Ovary (tissue), 10 donors: ENCODE measurements at places on chromosomes 12 and 14. TPM values are rescaled to one million over a fixed set of nuclear protein-coding genes. Genes with fewer than 3 reads are reported as not detected.

The NCAPD2 gene
- total RNA-seq, result 19.5 TPM

The KIAA0586 gene
- 15.7 TPM for total RNA-seq

- no peak for DNase-seq
- H3K4me1 ChIP-seq, result no peaks in the 10 kb centered on the region
- H3K36me3 ChIP-seq, result no peaks in the 10 kb centered on the region
Measured at GRCh38 chr14:70709726-70710382, 68.1 kb downstream of the TTC9 start.

The CIDEB gene
- 30.4 TPM for total RNA-seq

GRCh38 chr12:9897535-9897934, 16.2 kb downstream of the KLRF2 start:
- no peaks in the 10 kb centered on the region for H3K36me3 ChIP-seq
- H3K4me3 ChIP-seq, result no peak overlapping the region
- no peaks in the 10 kb centered on the region for H3K4me1 ChIP-seq
- no peak overlapping the region for H3K27ac ChIP-seq
- DNase-seq, result no peak

The LYZ gene
- total RNA-seq, result 16.6 TPM

- H3K4me1 ChIP-seq, result peaks cover 5% of the 10 kb centered on the region
- H3K4me3 ChIP-seq, result no peak overlapping the region
- H3K27ac ChIP-seq, result no peak overlapping the region
- no peak for DNase-seq
- H3K36me3 ChIP-seq, result no peaks in the 10 kb centered on the region
Measured at GRCh38 chr12:27469176-27469736, 22.7 kb downstream of the SMCO2 start.

DNA sequence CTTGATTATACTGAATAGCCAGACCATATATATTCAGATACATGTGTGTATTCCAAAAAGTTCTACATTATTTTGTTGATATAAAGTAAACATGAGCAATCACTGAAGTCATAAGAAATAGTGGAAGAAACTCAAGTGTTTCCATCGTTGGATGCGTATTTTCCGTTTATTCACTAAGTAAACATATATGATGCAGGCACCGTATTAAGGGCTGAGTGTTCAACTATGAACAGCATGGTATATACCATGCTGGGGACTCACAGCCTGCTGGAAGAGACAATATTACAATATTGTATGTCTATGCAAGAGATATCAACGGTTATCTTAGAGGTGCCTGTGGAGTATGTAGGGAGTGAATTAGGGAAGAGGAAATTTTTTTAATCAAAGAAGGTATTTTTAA, 1.2 kb downstream of the PYROXD1 start:
- no peaks in the 10 kb centered on the region for H3K36me3 ChIP-seq
- no peak for DNase-seq
- peak overlapping the region; percentile 60 for H3K4me3 ChIP-seq

GRCh38 chr14:90536511-90537191, 139.8 kb downstream of the CALM1 start:
- no peaks in the 10 kb centered on the region for H3K36me3 ChIP-seq
- peaks cover 8% of the 10 kb centered on the region for H3K4me1 ChIP-seq
- H3K27me3 ChIP-seq, result no peaks in the 10 kb centered on the region
- no peak overlapping the region for H3K27ac ChIP-seq
- no peak for DNase-seq

The TGM1 gene
- 9.1 TPM for total RNA-seq

The ZNF664 gene
- 72.6 TPM for total RNA-seq

DNA sequence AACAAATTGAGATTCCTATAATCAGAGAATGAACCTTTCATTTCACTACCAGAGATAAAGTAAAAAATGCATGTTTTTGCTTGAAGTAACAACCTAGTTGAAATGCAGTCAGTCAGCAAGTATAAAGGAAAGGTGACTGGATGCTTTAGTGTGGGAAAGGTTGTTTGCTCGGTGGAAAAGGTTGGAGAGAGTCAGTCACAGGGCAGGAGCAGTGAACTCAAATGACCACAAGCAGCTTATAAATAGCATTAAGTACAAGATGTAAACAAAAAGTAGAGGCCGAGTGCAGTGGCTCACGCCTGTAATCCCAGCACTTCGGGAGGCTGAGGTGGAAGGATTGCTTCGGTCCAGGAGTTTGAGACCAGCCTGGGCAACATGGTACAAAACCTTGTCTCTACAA, 98.1 kb upstream of the FGD4 start:
- peaks cover 3% of the 10 kb centered on the region for H3K4me1 ChIP-seq
- H3K36me3 ChIP-seq, result no peaks in the 10 kb centered on the region
- H3K4me3 ChIP-seq, result no peak overlapping the region
- DNase-seq, result no peak
- H3K27me3 ChIP-seq, result peaks cover 2% of the 10 kb centered on the region

The TEDC1 gene
- total RNA-seq, result 3.8 TPM

GRCh38 chr12:96402061-96402460, 1.8 kb upstream of the CDK17 start:
- no peak for DNase-seq
- H3K36me3 ChIP-seq, result no peaks in the 10 kb centered on the region
- no peaks in the 10 kb centered on the region for H3K27me3 ChIP-seq

- H3K4me3 ChIP-seq, result no peak overlapping the region
- no peaks in the 10 kb centered on the region for H3K36me3 ChIP-seq
- H3K27me3 ChIP-seq, result no peaks in the 10 kb centered on the region
- no peak overlapping the region for H3K27ac ChIP-seq
Measured at GRCh38 chr14:83294941-83295340, 1761.3 kb upstream of the SEL1L start.

DNA sequence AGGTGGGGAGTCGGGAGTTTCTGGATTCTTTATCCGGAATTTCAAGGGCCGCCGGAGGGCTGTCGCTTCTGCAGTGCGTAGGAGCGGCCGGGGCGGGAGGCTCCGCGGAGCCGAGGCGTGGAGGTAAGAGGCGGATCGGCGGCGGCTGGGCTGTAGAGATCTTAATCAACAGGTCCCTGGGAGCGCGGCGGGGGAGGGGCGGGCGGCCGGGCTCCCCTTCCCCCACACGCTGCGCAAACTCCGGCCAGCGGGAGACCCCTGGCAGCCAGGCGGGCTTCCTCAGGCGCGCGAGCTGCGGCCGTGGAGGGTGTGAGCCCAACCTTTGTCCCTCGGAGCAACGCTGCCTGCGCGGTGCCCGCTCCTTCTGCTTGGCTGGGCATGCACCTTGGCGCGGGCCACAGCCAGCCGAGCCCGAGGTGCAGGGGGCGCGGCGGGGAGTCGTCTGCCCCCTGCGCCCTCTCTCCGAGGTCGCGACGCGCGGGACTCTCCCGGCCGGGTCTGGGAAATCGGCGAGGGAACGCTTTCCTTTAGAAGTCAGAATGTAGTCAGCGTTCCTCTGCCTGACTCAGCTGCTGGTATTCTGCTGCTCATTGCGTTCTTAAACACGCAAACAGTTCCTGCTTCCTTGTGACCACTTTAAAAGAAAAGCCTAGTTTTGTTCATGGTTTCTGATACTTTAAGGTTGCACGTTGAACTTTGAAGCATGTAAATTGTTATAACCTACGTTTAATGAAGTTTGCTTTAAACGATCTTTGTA, at the start of gene PALS1:
Gene PALS1 (plus strand): TSS at position 25 of the 757 bp plus-strand sequence. CDS start 37,736 bp downstream, outside the sequence.
- no peaks in the 10 kb centered on the region for H3K36me3 ChIP-seq
- peak within 1 kb of the TSS; percentile 90 for H3K27ac ChIP-seq
- H3K4me3 ChIP-seq, result peak within 1 kb of the TSS; percentile 76

- no peak overlapping the region for H3K4me3 ChIP-seq
- no peak for DNase-seq
- H3K27me3 ChIP-seq, result no peaks in the 10 kb centered on the region
- H3K36me3 ChIP-seq, result no peaks in the 10 kb centered on the region
- no peaks in the 10 kb centered on the region for H3K4me1 ChIP-seq
- no peak overlapping the region for H3K27ac ChIP-seq
Measured at GRCh38 chr12:16607906-16608775, 2.2 kb upstream of the LMO3 start.

GRCh38 chr12:89648211-89648930, 60.3 kb downstream of the ATP2B1 start:
- no peaks in the 10 kb centered on the region for H3K4me1 ChIP-seq
- H3K36me3 ChIP-seq, result no peaks in the 10 kb centered on the region
- no peak for DNase-seq
- H3K4me3 ChIP-seq, result no peak overlapping the region
- H3K27me3 ChIP-seq, result no peaks in the 10 kb centered on the region

The TMX1 gene
- 28.7 TPM for total RNA-seq

DNA sequence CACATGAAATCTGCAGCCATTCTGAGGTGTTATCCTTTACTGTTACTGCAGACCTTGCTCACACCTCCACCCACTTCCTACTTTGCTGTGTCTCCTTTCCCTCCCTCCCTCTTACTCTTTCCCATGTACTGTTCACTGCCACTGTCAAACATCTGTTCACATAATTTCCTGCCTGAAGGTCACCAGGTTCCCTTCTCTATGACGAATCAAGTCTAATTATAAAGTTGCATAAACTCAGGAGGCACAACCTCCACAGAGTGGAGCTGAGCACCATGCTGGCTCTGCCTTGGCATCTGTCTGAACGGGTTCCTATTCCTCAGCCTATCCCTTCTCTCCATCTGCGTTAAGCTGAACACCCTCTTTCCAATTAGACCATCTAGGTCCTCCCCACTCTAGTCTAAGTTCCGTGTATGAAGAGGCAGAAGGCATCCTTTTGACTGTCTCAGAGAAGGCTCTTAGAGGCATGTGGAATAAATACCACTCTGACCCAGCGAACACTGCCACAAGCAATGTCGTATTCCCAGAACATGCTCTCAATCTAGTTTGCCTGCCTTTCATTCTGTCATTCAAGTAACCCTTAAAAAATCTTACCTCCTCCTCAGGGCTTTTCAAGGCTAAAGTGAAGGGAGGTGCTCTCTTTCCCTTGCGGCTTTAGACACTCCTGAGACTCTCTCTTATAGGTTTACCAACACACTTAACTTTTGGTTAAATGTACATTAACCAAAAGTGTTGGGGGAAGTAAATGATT, 48.7 kb downstream of the ACADS start:
- no peak overlapping the region for H3K27ac ChIP-seq
- no peaks in the 10 kb centered on the region for H3K4me1 ChIP-seq
- no peaks in the 10 kb centered on the region for H3K27me3 ChIP-seq
- H3K36me3 ChIP-seq, result no peaks in the 10 kb centered on the region
- no peak overlapping the region for H3K4me3 ChIP-seq
- no peak for DNase-seq

- H3K4me3 ChIP-seq, result no peak overlapping the region
- no peak for DNase-seq
- no peaks in the 10 kb centered on the region for H3K27me3 ChIP-seq
- no peaks in the 10 kb centered on the region for H3K36me3 ChIP-seq
- no peak overlapping the region for H3K27ac ChIP-seq
- no peaks in the 10 kb centered on the region for H3K4me1 ChIP-seq
Measured at GRCh38 chr14:91873471-91874415, 6.4 kb upstream of the TC2N start.

The HHIPL1 gene
- 0.48 TPM for total RNA-seq

DNA sequence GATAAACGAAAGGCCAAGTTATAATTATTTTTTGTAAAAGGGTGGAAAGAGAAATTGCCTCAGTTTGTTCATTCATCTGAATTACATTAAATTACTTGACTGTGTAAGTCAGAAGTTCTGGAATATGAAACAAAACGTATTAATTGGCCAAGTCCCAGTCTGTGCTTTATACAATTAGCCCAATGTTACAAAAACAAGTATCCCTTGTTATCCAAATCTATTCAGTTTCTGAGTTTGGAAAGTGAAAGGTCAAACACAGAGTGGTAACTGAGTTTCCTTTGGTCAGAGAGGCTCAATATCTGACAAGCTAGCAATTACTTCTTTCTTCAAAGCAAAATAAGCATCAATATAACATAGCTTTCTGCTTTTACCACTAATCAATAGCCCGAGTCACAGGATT, 62.6 kb downstream of the SPPL3 start:
- H3K4me1 ChIP-seq, result peaks cover 16% of the 10 kb centered on the region
- no peak overlapping the region for H3K4me3 ChIP-seq
- H3K27ac ChIP-seq, result no peak overlapping the region
- no peaks in the 10 kb centered on the region for H3K36me3 ChIP-seq
- DNase-seq, result no peak
- no peaks in the 10 kb centered on the region for H3K27me3 ChIP-seq

- no peak overlapping the region for H3K27ac ChIP-seq
- H3K27me3 ChIP-seq, result no peaks in the 10 kb centered on the region
- no peaks in the 10 kb centered on the region for H3K4me1 ChIP-seq
- H3K4me3 ChIP-seq, result no peak overlapping the region
- H3K36me3 ChIP-seq, result no peaks in the 10 kb centered on the region
Measured at GRCh38 chr14:90373887-90374286, 22.9 kb upstream of the CALM1 start.

GRCh38 chr12:111519937-111520336, 79.2 kb downstream of the ATXN2 start:
- H3K27me3 ChIP-seq, result no peaks in the 10 kb centered on the region
- no peaks in the 10 kb centered on the region for H3K4me1 ChIP-seq
- no peaks in the 10 kb centered on the region for H3K36me3 ChIP-seq
- no peak overlapping the region for H3K4me3 ChIP-seq

GRCh38 chr12:113630625-113631024, 159.0 kb upstream of the LHX5 start:
- H3K4me1 ChIP-seq, result no peaks in the 10 kb centered on the region
- no peak overlapping the region for H3K4me3 ChIP-seq
- DNase-seq, result no peak
- H3K27ac ChIP-seq, result no peak overlapping the region

GRCh38 chr12:69904777-69905176, 79.8 kb downstream of the MYRFL start:
- DNase-seq, result no peak
- no peaks in the 10 kb centered on the region for H3K27me3 ChIP-seq
- H3K4me1 ChIP-seq, result no peaks in the 10 kb centered on the region

The OLR1 gene
- 1.1 TPM for total RNA-seq

- H3K4me1 ChIP-seq, result peaks cover 21% of the 10 kb centered on the region
- peak overlapping the region; percentile 66 for H3K27ac ChIP-seq
- peak; percentile 38 for DNase-seq
- H3K36me3 ChIP-seq, result no peaks in the 10 kb centered on the region
Measured at GRCh38 chr12:119179335-119180021, 747 bp downstream of the HSPB8 start.

The SIX4 gene
- total RNA-seq, result 3.5 TPM

- no peak overlapping the region for H3K27ac ChIP-seq
- H3K4me3 ChIP-seq, result no peak overlapping the region
- H3K36me3 ChIP-seq, result no peaks in the 10 kb centered on the region
- no peaks in the 10 kb centered on the region for H3K27me3 ChIP-seq
Measured at GRCh38 chr12:15732341-15733061, 56.7 kb downstream of the EPS8 start.

GRCh38 chr12:122452701-122453285, 30.3 kb upstream of the CLIP1 start:
- no peaks in the 10 kb centered on the region for H3K36me3 ChIP-seq
- no peak for DNase-seq
- no peak overlapping the region for H3K27ac ChIP-seq

GRCh38 chr14:95831468-95831867, 45.2 kb upstream of the TUNAR start:
- H3K27me3 ChIP-seq, result no peaks in the 10 kb centered on the region
- H3K36me3 ChIP-seq, result no peaks in the 10 kb centered on the region
- no peak overlapping the region for H3K27ac ChIP-seq
- no peak for DNase-seq
- no peaks in the 10 kb centered on the region for H3K4me1 ChIP-seq

The PTPN6 gene
- 4.6 TPM for total RNA-seq

GRCh38 chr12:29414368-29414767, 33.4 kb upstream of the ERGIC2 start:
- H3K27me3 ChIP-seq, result no peaks in the 10 kb centered on the region
- no peaks in the 10 kb centered on the region for H3K36me3 ChIP-seq
- no peak overlapping the region for H3K4me3 ChIP-seq
- H3K4me1 ChIP-seq, result no peaks in the 10 kb centered on the region
- no peak overlapping the region for H3K27ac ChIP-seq
